ENCODE measurements at places on chromosomes 1 and 21.

- DNase-seq: no peak
Observed at GRCh38 chr1:110070282-110070669, 196 bp downstream of the ALX3 start.

- DNase-seq: no peak
Observed at GRCh38 chr1:110602466-110602865, 3.7 kb downstream of the KCNA2 start.

DNA sequence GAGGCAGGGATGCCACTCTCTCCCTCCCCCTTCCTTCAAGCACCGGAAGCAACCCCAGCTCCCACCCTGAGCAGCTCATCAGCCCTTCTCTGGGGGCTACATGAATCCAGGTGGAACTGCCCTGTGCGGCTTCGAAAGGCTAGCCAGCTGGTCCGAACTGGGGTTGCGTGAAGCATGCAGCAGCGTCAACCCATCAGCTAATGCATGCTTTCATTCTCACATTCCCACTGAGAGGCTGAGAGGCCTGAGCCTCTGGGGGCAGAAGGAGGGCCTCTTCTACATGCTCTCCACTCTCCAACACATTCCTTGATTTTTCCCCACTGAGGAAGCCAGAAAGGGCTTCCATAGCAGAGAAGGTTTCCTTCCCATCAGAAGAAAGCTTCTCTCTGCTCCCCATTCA, 5.6 kb downstream of the RXRG start:
- DNase-seq: no peak

GRCh38 chr21:32732544-32732943, 4.7 kb upstream of the SYNJ1 start:
- DNase-seq: no peak

DNA sequence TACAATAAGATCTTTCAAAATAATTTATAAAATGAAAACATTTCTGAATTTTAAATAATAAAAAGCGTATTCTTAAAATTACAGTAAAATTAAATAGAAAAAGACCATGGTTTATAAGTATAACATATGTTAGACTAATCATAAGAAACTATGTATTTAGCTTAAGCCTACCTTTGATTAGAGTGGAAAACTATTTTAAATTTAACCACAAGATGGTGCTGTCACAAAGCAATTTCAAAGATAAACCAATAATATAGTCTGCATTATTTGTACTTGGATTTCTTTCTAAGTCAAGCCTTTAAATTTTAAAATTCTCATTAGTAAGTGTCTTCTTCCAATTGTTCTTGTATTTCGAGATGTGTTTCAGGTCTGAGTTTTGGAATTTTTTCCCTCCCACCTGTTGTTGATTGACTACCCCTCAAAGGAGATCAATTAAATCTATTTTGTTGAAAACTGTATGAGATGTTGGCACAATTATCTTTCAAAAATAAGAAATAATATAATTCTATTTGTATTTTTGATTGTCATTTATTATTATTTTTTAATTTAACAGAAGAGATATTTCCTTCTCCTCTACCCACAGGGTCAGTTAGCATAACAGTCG, 459.8 kb downstream of the KCNT2 start:
- peak; percentile 69 for DNase-seq

- peak; percentile 67 for DNase-seq
Observed at GRCh38 chr1:25922056-25922970, 16.1 kb upstream of the STMN1 start.

- no peak for DNase-seq
Observed at GRCh38 chr1:172599912-172600311, 59.0 kb upstream of the FASLG start.

GRCh38 chr1:85283475-85284199, 7.2 kb upstream of the BCL10 start:
- DNase-seq: no peak

- no peak for DNase-seq
Observed at GRCh38 chr21:45506241-45506817, 35.9 kb downstream of the SLC19A1 start.

DNA sequence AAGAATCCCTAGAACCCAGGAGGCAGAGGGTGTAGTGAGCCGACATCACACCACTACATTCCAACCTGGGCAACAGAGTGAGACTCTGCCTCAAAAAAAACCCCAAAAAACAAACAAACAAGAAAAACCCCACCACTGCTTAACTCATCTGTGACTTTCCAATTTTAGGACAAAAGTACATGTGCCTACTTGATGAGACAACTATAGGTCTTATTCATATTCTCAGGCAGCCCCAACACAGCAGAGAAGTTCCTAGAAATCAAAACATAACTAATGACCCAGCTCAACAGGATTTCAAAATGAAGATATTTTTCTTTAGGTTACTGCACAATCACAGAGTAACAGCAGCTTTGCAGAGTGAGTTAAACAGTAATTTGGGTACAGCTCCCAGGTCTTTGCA, 26.4 kb downstream of the TIAM1 start:
- no peak for DNase-seq

- no peak for DNase-seq
Observed at GRCh38 chr1:36784147-36784859, 250.0 kb downstream of the GRIK3 start.

DNA sequence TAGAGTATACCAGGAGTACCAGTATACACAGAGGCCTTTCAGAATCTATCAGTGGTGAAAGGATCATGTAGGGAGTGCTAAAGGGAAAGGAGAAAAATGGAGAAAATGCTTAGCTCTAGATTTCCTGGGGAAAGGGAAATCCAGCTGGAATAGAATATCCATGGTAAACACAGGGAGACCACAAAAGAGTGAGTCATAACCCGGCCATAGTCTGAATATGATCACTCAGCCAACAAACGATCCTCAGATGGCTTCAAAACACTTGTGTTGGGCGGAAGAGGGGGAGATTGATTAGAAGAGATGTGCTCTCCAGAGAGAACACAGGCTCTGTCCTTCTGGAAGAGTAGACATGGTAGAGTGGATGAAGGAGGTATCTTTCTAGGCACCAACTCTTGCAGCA, 180.6 kb downstream of the PAPPA2 start:
- no peak for DNase-seq

GRCh38 chr1:50893466-50893865, 66.6 kb downstream of the FAF1 start:
- no peak for DNase-seq

DNA sequence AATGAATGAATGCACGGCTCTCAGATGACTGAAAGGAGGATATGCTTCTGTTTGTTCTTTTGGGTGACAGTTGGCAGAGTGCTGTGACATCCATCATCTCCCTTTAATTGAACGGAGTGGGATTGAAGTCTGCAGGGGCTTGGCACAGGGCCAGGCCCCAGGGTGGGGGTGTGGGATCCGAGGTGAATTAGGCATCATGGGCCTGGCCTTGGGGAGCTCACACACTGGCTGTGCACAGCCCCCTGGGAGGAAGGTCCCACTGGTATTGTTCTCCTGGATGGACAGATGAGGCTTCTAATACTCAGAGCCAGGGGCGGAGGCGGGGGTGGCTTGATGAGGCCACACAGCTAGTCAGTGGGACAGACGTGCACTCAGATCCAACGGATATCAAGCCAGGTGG, 19.3 kb downstream of the EPHB2 start:
- DNase-seq: no peak

GRCh38 chr1:157193702-157194391, 55.7 kb upstream of the ETV3 start:
- DNase-seq: peak; percentile 72

DNA sequence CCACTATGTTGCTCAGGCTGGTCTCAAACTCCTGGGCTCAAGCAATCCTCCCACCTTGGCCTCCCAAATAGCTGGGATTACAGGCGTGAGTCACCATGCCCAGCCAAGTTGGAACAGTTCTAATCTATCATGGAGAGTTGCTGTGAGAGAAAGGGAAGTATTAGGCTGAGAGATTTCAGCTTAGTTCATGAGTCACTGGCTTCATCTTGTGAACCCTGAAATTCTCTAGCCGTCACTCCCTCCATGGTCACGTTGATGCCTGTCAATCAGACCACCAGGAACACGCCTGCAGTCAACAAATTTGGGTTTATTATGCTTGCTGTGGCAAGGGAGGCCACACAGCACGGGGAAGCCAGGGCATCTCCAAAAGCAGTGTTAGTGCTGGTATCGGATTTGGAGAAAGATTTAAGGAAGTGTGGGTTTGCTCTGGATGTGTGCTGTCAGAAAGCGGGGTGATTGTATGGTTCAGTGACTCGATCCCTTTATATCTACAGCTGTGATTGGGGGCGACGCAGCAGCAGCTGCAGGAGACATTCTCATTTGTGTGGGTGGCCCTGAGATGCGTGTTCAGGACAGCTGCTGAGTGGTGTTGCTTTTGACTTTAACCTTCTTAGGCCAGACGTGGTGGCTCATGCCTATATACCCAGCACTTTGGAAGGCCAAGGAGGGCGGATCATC, 18.7 kb downstream of the UQCRHL start:
- peak; percentile 63 for DNase-seq

DNA sequence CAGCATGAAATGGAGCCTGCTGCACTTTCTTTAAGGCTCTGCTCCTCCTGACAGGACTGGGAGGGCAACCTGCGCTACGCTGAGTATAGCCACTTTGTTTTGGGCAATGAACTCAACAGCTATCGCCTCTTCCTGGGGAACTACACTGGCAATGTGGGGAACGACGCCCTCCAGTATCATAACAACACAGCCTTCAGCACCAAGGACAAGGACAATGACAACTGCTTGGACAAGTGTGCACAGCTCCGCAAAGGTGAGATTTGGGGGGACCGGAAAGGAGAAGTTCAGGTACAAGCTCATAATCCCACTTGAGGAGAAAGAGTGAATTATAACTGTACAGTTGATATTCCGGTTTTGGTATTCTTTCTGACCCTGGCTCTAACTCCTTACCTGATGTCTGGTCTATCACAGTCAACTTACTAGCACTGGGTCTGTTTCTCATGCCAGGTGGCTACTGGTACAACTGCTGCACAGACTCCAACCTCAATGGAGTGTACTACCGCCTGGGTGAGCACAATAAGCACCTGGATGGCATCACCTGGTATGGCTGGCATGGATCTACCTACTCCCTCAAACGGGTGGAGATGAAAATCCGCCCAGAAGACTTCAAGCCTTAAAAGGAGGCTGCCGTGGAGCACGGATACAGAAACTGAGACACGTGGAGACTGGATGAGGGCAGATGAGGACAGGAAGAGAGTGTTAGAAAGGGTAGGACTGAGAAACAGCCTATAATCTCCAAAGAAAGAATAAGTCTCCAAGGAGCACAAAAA, 5.4 kb downstream of the ANGPTL7 start:
- DNase-seq: no peak

GRCh38 chr1:14815175-14815877, 216.8 kb downstream of the KAZN start:
- DNase-seq: no peak

DNA sequence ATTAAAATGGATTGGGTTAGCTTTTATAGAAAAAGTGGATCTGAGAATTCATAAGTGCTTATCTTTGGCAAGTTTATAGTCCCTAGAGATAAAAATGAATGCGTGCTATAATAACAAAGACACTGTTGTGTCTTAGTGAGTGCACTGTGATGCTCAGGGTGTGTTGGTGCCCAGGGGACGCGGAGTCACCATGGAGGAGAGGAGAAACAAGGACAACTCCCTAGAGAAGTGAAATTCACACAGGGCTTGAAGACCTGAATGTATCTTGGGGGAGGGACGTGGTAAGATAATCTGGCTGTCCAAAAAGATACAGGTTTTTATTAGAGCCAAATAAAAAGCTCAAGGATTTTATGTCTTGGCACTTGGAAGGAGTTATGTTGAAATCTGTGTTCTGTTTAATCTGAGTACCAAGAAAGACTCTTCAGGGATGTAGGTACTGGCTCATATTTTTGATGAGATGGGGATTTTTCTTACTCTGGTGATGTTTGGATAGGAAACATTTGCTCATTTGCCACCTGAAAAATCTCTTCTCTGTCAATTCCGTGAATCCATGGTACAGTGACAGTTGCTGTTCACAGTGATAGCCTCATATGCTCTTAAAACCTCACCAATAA, 9.6 kb downstream of the SMYD2 start:
- DNase-seq: no peak

GRCh38 chr1:176073524-176074157, 133.4 kb downstream of the COP1 start:
- DNase-seq: peak; percentile 70

DNA sequence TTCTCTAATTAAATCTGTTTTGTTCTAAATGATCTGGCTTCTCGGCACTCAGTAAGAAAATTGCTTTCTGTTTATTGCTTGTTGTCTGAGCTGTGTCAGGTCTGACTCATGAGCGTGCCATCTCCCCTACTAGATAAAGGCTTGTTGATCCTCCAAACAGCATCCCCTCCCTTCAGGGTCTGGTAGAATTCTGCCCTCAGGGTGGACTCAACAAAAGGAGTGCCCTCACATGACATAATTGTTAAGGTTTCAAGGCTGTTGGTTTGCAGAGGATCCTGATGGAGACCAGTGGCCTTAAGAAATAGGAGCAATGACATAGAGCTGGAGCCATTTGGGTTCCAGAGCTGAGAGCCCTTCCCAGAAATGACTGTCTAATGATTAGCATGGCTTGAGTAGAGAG, 36.0 kb upstream of the ATP2B4 start:
- DNase-seq: no peak

DNA sequence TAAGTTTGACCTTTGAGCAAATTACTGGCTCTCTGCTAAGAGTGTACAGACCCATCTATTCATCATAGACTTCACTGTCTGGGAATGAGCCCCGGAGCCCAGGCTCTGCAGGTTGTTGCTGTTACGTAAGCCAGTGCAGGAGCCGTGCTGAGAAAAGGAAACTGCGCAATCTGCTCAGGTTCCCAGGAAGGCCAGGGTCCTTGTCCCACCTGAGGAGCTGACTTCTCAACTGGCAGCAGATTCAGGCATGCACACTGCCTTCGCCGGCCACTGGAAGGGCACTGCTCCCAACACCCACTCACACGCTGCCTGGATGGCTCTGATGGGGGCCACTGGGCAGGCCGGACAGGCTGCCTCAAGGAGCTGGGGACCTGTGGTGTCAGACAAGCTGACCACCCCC, 19.5 kb downstream of the RCAN1 start:
- no peak for DNase-seq

All from common myeloid progenitor, CD34-positive (primary cell).